ENCODE measurements at places on chromosomes 12 and 14. TPM values are rescaled to one million over a fixed set of nuclear protein-coding genes. Genes with fewer than 3 reads are reported as not detected.

DNA sequence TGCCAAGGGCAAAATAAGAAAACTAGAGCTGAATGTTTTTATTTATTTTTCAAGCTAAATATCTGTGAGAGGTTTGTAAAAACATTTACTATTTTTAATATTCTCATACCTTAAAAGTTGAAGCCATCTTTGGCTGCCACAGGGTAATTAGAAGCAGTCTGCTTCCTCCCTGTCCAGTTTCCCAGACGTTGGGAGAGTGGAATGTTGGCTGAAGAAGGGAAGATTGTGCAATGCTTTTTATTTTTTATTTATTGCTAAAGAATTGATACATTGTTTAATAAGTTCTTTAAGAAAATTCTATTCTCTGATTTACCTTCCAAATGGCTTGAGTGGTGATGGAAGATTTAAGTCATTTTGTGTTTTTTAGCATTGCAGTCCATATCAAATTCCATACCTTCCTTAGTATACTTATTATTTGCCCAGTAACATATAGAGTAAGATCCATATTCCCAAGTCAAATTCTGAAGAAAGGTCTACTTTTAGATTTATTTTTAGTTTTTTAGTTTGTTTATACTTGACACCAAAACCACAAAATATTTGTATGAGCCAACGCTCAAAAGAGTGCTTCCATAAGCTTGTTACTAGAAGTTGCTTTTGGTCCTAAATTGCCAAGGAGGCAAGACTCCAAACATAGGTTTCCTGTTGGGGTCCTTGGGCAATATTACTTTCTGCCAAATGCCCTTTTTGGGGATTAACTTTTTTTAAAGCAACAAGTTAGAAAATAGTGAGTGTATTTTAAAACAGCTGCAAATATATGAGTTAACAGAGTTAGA, 124.0 kb upstream of the CPM start:
- no peaks in the 10 kb centered on the region for H3K27me3 ChIP-seq
- H3K4me3 ChIP-seq: no peak overlapping the region
- no peak for DNase-seq
- H3K27ac ChIP-seq: no peak overlapping the region

DNA sequence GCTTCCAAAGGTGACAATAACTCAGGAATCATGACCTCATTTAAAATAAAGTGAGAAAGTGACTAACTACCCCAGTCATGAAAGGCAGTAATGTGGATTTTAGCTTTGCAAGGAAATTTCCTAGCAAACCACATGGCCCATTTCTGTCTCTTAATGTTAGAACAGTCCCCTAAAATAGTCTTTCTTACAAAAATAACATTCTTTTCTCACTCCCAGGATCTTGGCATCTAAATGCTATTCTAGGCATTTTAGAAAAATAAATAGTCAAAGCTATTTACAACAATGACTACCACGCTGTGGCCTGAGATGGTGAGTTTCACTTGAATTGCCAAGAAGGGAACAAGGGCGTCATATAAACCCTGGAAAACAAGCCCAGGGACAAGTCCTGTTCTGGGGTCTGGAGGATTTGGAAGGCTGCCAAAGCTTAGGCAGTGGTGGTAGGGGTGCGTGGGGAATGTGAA, 101.2 kb upstream of the CCDC175 start:
- H3K4me3 ChIP-seq: no peak overlapping the region
- DNase-seq: no peak
- H3K27ac ChIP-seq: no peak overlapping the region
- no peaks in the 10 kb centered on the region for H3K27me3 ChIP-seq

DNA sequence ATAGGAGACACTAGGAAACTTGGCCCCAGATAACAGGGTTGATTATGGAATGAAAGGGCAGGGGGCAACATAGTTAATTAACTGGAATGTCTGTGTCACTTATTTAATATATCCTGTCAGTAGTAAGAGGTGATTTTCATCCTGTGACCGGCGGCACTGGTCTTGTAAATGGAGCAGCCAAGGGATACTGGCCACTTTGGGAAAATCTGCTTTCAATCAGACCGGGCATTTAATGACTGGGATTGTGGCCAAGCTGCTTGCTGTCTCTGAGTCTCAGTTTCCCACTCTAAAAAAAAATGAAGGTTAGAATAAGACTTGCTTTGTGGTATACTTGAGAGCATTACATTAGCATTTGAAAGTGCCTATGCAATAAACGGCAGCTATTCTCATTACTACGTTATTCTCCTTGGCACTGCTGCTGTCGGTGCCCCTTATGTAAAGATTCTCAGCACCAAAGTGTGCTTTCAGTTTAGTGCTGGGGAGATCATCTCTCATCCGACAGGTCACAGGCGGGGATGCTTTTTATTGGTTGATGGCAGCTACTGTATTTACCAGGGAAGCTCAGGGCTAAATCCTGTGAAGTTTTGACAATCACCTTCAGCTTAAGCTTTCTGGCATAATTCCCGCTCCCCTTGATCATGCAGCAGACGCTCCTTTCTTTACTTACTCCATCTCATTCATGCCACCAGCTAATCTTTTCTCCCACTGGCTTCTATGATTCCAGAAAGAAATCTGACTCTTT, 162.1 kb downstream of the ESRRB start:
- no peak for DNase-seq
- H3K36me3 ChIP-seq: no peaks in the 10 kb centered on the region
- no peak overlapping the region for H3K4me3 ChIP-seq
- no peak overlapping the region for H3K27ac ChIP-seq
- no peaks in the 10 kb centered on the region for H3K27me3 ChIP-seq

DNA sequence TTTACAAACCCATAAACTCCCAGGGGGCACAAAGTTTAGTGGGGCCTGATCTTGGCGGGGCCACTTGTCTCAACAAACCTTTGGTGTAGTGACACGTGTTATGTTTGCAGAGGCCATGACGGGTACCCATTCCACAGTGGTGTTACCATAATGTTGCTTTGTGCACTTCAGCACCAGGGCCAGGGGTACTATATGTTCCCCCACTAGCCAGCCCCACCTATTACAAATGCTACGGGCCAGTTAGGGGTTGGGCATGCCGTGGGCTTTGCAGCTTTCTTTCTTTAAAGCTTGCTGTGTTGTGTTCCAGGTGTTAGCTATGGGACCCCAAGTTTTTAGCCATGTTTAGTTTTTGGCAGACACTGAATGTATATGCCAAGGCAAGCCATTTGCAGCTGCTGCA, 30.8 kb upstream of the G2E3 start:
- no peak for DNase-seq
- H3K27me3 ChIP-seq: no peaks in the 10 kb centered on the region
- H3K4me3 ChIP-seq: no peak overlapping the region
- no peaks in the 10 kb centered on the region for H3K36me3 ChIP-seq
- no peaks in the 10 kb centered on the region for H3K4me1 ChIP-seq
- no peak overlapping the region for H3K27ac ChIP-seq

GRCh38 chr12:92814584-92814983, 111.8 kb downstream of the PLEKHG7 start:
- H3K36me3 ChIP-seq: no peaks in the 10 kb centered on the region
- no peak overlapping the region for H3K4me3 ChIP-seq
- H3K27me3 ChIP-seq: no peaks in the 10 kb centered on the region
- no peaks in the 10 kb centered on the region for H3K4me1 ChIP-seq
- no peak for DNase-seq

GRCh38 chr14:94343238-94344005, 20.3 kb upstream of the SERPINA6 start:
- no peak for DNase-seq
- peaks cover 15% of the 10 kb centered on the region for H3K4me1 ChIP-seq
- no peaks in the 10 kb centered on the region for H3K36me3 ChIP-seq
- no peaks in the 10 kb centered on the region for H3K27me3 ChIP-seq

Gene DHH
- total RNA-seq: 0.36 TPM

Gene MUCL1
- total RNA-seq: not detected

Gene PLCZ1
- not detected for total RNA-seq

Gene ACSM4
- total RNA-seq: not detected

Data from B cell (primary cell).